ENCODE measurements at places on chromosomes 2 and 18. TPM values are rescaled to one million over a fixed set of nuclear protein-coding genes. Genes with fewer than 3 reads are reported as not detected.
A peak's percentile ranks its signal among the peaks of the same experiment; 100 is the strongest.

The NDC80 gene
- total RNA-seq: 38.9 TPM

GRCh38 chr2:18001671-18002070, 123.2 kb downstream of the KCNS3 start:
- DNase-seq: peak; percentile 51

- DNase-seq: no peak
These were observed 460.2 kb upstream of the HS6ST1 start for GRCh38 chr2:128778843-128779242.

GRCh38 chr2:211439011-211439410, 882.6 kb downstream of the CPS1 start:
- DNase-seq: no peak

DNA sequence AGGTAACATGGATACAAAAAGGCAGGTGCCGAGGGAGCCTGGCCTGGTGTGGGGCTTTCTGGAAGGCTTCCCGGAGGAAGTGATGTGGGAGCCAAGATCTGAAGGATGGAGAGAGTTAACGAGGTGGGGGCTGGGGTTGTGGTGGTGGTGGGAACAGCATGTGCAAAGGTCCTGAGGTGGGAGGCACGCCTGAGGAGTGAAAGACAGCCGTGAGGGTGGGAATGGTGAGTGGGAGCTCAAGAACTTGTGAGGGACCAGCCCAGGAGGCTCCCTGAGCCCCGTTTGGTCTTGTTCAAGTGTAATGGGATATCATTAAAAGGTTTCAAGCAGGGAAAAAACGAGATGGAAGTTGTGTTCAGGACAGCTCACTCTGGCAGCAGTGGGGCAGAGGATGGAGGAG, 35.2 kb downstream of the TRPM8 start:
- DNase-seq: no peak

- no peak for DNase-seq
These were observed 784.6 kb downstream of the RNF144A start for GRCh38 chr2:7701791-7702190.

GRCh38 chr2:26086155-26086637, 52.3 kb downstream of the RAB10 start:
- DNase-seq: no peak

GRCh38 chr2:201860636-201861066, 54.3 kb downstream of the CDK15 start:
- peak; percentile 89 for DNase-seq

- DNase-seq: peak; percentile 72
These were observed at the start of gene CFLAR for GRCh38 chr2:201116115-201116958. Gene CFLAR (plus strand): TSS chr2:201116164. CDS start chr2:201129866, 13,702 bp downstream.

The CMPK2 gene
- 0.12 TPM for total RNA-seq

- DNase-seq: no peak
These were observed 866.9 kb downstream of the TRIB2 start for GRCh38 chr2:13583609-13584008.

The SATB2 gene
- total RNA-seq: 5.7 TPM

GRCh38 chr2:204032301-204032700, 95.7 kb downstream of the ICOS start:
- DNase-seq: no peak

The CAPN10 gene
- 47.0 TPM for total RNA-seq

The RNU2-63P gene
- total RNA-seq: not detected

DNA sequence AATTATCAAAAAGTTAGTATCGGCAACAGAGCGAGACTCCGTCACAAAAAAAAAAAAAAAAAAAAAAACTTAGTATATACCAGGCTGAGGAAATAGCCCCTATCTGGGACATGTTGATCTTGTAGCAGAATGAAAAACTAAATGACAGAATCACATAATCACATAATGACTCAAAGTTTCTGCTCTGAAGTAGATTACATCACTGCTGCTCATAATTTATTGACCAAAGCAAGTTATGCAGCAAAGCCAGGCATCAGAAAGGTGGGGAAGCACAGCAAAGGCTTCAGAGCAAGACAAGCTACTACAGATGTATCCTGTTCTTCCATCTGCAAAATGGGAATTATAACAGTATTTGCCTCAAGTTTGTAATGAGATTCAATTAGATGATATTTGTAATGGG, 68.1 kb downstream of the BOD1L2 start:
- no peak for DNase-seq

The UPP2 gene
- total RNA-seq: not detected

DNA sequence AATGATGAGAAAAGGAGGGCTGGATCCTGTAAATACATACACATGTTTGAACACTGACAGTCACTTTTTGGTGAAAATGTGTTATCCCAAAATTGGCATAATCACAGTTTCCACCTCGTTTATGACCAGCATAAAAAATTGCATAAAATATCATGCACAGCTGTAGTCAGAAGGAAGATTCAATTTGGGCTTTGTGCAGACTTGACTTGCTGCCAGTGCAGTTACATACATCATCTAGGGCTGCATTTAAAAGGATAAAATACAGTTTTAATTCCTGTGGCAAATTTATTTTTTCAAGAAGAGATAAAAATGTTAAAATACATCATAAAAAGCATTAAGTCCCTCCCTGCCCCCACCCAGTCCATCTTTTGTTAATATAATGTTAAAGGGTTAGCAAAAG, 103.8 kb downstream of the VWC2L start:
- no peak for DNase-seq

All from GM23338 (cell line).